Urinary bladder (tissue), 4 donors: ENCODE measurements at places on chromosomes 16 and 17.

GRCh38 chr16:2586241-2586640, 48.4 kb downstream of the PDPK1 start:
- no peak for DNase-seq

DNA sequence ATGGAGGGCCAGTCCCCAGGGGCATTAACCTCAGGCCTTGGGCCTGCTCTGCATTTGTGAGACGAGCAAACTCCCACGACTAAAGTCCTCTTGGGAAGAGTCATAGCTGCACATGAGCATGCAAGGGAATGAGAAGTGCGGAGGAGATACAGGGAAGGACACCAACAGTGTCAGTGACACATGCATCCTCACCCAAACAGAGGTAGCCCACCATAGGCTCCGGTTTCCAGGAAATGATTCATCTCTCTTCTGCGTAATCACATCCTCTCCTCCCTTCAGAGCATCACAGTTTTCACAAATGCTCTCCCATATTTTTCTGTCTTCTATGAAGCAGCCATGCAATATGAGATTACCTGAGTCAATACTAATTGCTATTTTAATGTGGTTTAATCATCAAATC, 725.7 kb upstream of the GOT2 start:
- no peak for DNase-seq

DNA sequence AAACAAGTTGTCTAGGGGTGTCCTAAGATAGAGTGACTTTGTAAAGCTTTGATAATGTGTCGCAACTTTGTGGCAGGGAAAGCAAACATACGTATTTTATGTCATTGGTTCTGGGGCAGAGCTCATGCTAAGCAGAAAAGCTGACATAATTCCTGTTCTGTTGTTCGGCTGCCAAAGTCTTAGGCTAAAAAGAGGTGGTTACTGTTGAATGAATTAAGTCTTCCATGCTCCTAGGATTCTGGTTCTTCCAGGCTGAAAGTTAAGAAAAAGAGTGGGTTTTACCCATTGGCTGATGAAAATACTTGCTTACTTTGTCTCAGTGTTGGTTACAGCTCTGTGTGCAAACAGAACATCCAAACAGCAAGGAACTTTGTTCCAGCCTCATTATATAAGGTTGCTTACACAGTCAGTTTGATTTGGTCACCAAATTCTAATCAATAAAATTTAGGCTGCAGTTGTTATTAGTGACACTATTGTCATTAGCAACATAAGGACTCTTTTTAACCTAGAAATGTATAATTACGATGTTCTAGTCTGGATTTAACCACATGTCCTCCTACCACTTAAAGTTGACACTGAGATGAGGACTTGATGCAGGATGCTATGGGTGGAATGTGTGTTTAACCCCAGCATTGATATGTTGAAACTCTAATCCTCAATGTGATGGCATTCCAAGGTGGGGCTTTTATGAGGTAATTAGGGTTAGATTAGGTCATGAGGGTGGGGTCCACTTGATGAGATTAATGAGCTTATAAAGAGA, 114.0 kb upstream of the GOT2 start:
- DNase-seq = no peak

GRCh38 chr16:80142281-80142680, 398.5 kb upstream of the DYNLRB2 start:
- DNase-seq = no peak

GRCh38 chr17:55664287-55664686, 58.4 kb downstream of the TMEM100 start:
- no peak for DNase-seq

GRCh38 chr16:85798283-85798776, 1.0 kb downstream of the EMC8 start:
- DNase-seq = no peak

- no peak for DNase-seq
Measured at GRCh38 chr17:79414063-79414792, 196.6 kb downstream of the RBFOX3 start.

- DNase-seq = no peak
Measured at GRCh38 chr17:73304438-73304837, 7.4 kb downstream of the CDC42EP4 start.

DNA sequence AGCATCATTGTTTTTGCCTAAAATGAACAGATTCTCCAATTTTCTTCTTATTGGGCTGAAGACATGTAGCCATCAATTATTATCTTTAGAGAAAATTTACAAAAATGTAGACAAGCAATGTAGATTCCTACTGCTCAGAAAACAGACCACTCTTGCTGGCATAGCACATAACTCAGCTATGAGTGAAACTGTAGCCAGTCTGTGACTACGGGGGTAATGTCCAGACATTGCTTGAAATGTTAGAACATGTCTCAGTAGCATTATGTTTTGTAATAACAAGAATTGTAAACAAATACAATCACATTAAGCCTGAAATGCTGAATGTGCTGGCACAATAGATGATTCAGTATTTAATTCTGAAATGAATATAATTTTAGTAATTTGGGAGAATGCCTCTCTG, 265.7 kb upstream of the KCNJ16 start:
- no peak for DNase-seq

DNA sequence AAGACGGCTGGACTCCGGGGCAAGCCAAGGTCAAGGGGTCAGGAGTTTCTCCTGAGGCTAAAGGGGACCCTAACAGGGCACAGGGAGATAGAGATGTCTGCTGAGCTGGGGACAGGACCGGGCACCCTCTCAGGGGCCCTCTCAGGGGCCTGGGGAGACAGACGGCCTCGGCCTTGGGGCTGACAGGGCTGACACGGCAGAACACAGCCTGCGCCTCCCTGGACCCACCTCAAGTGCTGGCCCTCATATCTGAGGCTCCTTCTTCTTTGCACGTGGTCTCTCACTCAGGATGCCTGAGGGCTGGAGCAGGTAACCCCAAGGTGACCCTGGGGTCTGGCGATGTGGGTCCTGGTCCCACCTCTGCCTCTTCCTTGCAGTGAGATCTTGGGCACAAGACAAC, 186.9 kb upstream of the TNRC6C start:
- DNase-seq = no peak

DNA sequence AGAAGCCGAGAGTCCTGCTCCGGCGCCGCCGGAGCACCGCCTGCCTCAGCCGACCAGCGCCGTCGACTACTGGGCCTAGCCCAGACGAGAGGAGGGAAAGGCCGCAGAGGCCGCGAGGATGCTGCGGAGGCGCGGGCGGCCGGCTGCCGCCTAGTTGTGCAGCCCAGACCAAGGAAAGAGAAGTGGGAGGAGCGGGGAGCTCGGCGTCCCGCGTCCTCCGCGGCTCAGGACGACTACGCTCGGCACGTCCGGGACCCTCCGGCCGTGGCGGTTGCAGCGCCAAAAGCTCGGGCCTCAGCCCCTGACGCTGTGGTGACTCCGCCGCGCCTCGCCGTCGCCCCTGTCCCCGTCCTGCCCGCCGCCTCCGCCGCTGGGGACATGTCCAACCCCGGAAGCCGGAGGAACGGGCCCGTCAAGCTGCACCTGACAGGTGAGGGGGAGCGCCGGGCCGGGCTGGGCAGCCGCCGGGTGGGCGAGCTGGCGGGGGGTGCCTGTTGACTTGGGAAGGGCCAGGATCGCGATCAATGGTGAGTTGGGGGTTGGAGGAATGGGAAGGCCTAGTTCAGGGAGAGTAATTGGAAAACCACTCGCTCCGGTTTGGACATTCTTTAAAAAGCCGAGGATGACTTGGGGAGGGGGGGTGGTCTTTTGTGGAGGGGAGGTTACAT, 37.7 kb downstream of the RNF135 start:
- DNase-seq = peak; percentile 7

GRCh38 chr16:3122926-3123570, 10.7 kb downstream of the ZNF205 start:
- DNase-seq = no peak

DNA sequence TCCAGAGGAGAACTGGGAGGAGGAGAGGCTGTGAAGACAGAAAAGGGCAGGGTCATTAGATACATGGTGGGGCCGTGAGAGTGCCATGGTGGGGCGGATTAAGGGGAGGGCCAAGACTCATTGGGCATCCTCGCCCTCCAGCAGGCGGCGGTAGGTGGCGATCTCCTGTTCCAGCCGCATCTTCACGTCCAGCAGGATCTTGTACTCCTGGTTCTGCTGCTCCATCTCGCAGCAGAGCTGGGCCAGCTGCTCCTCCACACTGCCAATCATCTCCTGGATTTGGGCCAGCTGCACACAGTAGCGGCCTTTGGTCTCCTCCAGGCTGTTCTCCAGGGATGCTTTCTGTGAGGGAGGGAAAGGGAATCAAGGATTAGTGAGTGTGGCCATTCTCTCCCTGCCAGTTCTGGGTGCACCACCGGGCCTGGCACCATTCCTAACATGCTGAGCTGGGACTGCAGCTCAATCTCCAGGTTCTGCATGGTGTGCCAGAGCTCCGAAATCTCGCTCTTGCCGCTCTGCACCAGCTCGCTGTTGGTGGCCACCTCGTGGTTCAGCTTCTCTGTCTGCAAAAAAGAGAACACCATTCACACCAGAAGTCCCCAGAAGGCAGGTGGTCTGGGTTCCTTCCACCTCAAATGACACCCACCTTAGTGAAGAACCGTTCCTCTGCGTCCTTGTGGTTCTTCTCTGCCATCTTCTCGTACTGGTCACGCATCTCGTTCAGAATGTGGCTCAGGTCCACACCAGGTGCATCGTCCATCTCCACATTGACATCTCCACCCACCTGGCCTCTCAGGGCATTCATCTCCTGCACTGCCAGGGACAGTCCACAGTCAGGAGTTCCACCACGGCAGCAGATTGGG, 129.0 kb downstream of the CCDC144A start:
- DNase-seq = no peak
